CD8-positive, alpha-beta memory T cell (primary cell): ENCODE measurements at places on chromosomes 13 and 19. TPM values are rescaled to one million over a fixed set of nuclear protein-coding genes. Genes with fewer than 3 reads are reported as not detected.
A peak's percentile ranks its signal among the peaks of the same experiment; 100 is the strongest.

DNA sequence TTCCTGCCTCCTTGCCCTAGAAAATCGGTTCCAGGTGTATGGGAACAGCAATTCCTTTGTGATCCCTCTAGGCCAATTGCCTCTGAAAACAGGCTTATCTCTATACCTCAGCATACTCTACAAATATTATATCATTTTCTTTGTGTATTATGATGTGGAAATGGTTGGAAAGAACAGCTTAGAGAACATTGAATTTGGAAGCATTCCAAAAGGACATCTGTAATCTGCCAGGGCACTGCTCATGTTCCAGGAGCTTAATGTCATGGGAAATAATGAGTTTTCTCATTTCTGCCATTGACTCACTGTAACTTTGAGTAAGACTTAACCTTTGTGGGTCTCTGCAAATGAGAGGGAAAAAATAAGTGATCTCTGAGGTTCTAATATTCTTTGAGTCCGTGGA, 147.3 kb downstream of the UFM1 start:
- no peaks in the 10 kb centered on the region for H3K27me3 ChIP-seq
- no peaks in the 10 kb centered on the region for H3K36me3 ChIP-seq
- no peak for DNase-seq
- H3K4me1 ChIP-seq, result no peaks in the 10 kb centered on the region
- H3K27ac ChIP-seq, result no peak overlapping the region
- no peak overlapping the region for H3K4me3 ChIP-seq

- H3K27me3 ChIP-seq, result no peaks in the 10 kb centered on the region
- H3K27ac ChIP-seq, result no peak overlapping the region
- H3K4me3 ChIP-seq, result no peak overlapping the region
- H3K36me3 ChIP-seq, result no peaks in the 10 kb centered on the region
- DNase-seq, result no peak
Observed at GRCh38 chr19:29927944-29928625, 14.0 kb upstream of the URI1 start.

DNA sequence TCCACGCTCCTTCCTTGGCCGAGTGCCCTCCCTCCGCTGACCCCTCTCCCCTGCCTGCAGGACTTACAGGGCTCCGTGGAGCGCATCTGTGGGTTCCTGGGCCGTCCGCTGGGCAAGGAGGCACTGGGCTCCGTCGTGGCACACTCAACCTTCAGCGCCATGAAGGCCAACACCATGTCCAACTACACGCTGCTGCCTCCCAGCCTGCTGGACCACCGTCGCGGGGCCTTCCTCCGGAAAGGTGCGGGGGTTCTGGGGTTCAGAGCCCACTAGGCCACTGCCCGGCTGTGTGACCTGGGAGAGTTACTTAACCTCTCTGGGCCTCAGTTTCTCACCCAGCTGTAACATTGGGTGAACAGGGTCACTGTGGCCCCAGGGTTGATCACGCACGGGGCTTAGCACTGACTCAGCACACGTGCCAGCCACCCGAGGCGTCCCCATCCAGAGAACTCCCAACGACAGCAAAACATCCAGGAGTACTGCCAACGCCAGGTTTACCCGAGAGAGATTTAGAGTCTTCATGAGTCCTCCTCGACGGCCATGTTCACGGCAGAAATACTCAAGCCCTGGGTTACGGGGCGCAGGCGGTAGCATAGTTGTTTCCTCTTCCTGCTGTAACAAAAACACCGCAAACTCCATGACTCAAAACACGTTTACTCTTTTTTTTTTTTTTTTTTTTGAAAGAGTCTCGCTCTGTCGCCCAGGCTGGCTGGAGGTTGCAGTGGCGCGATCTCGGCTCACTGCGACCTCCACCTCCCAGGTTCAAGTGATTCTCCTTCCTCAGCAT, 9.7 kb upstream of the SPACA4 start:
- H3K4me1 ChIP-seq, result peaks cover 6% of the 10 kb centered on the region
- no peaks in the 10 kb centered on the region for H3K36me3 ChIP-seq
- DNase-seq, result peak; percentile 47
- H3K27ac ChIP-seq, result peak overlapping the region; percentile 43
- H3K27me3 ChIP-seq, result no peaks in the 10 kb centered on the region

- no peaks in the 10 kb centered on the region for H3K27me3 ChIP-seq
- peaks cover 24% of the 10 kb centered on the region for H3K36me3 ChIP-seq
- no peak for DNase-seq
- no peak overlapping the region for H3K4me3 ChIP-seq
- H3K4me1 ChIP-seq, result peaks cover 27% of the 10 kb centered on the region
Observed at GRCh38 chr19:49456326-49456725, 3.3 kb downstream of the ALDH16A1 start.

DNA sequence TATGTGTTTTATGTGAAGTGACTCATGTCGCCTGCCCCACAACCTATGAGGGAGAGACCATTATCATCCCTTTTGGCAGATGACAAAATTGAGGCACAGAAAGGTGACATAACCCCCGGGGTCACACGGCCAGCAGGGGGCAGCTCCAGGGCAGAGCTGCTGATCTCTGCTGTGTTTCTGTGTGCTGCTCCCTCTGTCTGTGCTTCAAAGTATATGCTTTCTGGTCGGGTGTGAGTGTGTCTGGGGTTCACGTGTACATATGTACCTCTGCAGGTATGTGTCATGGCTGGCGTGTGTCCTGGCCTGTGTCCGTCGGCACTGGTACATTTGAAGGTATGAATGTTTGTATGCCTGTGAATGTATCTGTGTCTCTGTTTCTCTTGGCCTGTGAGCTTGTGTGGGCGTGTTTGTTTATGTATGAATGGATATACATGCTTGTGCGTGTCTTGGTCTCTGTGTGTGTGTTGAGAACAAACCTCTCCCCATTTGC, 7.1 kb downstream of the LIPE start:
- H3K4me1 ChIP-seq, result peaks cover 33% of the 10 kb centered on the region
- no peaks in the 10 kb centered on the region for H3K27me3 ChIP-seq
- DNase-seq, result peak; percentile 70
- no peaks in the 10 kb centered on the region for H3K36me3 ChIP-seq
- no peak overlapping the region for H3K4me3 ChIP-seq
- no peak overlapping the region for H3K27ac ChIP-seq

DNA sequence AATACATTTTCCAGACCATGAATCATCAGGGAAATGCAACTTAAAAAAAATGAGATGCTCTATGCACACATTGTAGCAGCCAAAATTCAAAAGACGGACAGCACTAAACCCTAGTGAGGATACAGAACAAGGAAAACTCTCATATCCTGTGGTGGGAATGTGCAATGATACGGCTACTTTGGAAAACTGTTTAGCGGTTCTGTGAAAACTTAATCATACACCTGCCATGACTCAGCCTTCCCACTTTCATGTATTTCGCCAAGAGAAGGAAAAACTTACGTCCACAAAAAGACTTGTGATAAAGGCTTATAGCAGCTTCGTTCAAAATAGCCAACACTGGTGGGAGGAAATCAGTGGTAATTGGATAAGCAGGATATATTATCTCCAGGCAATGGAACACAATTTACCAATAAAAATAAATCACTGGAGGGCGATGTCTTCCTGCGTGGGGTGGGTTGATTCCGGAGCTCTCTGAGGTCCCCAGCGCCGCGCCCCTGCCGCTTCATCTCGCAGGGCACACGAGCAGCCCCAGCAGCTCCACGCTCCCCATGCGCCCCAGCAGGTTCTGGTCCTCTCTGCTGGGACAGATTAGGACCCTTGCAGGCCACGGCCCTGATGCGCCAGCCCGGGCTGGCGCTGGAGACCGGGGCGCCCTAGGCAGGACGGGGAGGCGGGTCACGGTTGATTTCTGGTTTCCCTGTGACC, 97.2 kb upstream of the ARHGEF7 start:
- H3K27ac ChIP-seq, result no peak overlapping the region
- no peaks in the 10 kb centered on the region for H3K4me1 ChIP-seq
- no peaks in the 10 kb centered on the region for H3K27me3 ChIP-seq
- no peak overlapping the region for H3K4me3 ChIP-seq

DNA sequence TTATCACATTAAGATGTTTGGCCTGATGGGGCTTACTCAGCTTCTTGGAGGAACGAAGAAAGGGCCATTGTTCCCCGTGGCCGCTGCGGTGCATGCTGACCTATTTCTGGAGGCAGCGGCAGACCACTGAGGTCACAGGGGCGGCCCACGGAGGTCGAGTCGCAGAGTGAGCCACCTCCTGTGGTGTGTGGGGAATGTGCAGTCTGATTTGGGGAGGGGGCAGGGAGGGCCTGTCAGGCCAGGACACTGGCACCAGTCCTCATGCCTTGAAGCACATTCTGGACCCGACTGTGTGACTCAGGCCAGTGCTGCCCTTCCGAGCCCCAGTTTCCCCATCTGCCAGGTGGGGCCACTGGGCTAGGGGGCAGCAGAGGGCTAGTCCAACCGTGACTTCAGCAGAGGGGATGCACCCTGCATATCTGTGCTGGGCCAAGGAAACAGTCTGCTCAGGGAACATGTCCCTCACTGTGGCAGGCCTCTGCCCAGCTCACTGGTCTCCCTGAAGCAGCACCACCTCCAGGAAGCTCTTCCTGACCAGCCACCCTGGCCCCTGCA, 6.3 kb downstream of the SLC7A10 start:
- H3K27ac ChIP-seq, result no peak overlapping the region
- H3K27me3 ChIP-seq, result no peaks in the 10 kb centered on the region
- no peaks in the 10 kb centered on the region for H3K36me3 ChIP-seq
- DNase-seq, result no peak
- H3K4me3 ChIP-seq, result no peak overlapping the region

DNA sequence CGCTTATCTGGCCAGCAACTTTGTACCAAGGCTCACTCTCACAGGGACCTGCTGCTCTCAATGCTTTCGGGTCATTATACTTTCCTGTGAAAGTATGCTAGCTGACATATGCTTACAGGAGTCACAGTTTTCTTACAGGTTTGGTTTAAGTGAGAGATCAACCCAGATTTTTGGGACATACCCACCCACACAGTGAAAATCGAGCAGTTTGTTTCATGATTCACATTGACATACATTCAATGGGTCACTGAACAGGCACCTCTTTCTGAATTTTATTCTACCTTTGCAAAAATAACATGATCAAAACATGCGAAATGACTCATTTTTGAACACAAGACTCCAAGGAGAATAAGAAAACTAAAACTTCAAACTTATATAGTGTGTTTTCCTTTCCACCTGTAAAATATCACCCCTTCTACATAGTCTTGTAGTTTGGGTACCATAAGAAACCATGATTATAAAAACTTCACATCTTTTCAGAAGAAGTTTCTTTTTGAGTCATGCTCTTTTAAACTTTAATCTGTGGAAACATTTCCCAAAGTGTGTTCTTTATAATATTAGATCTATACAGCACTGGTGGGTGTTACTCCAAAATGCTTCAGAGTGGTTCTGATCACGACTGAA, 44.3 kb upstream of the TEX29 start:
- no peaks in the 10 kb centered on the region for H3K27me3 ChIP-seq
- no peak for DNase-seq
- no peaks in the 10 kb centered on the region for H3K4me1 ChIP-seq
- H3K4me3 ChIP-seq, result no peak overlapping the region

DCT gene
- not detected for polyA plus RNA-seq

DNA sequence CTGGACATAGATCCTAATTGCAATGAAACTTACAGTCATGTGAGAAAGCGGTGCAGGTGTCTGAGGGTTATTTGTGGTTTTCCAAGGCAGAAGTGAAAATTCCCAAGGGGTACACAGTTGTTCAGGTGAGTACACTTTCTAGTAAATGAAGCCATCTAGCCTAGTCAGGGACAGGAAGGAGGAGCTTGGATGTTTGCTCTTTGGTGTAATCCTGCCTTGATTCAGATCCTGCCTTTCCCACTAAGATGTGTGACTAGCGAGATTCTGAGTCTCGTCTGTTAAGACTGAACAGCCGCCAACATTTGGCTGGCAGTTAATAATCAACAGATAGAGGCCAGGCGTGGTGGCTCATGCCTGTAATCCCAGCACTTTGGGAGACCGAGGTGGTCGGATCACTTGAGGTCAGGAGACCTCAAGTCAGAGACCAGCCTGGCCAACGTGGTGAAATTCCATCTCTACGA, 2.5 kb downstream of the RPS9 start:
- H3K36me3 ChIP-seq, result peaks cover 54% of the 10 kb centered on the region
- peak overlapping the region; percentile 57 for H3K27ac ChIP-seq
- H3K27me3 ChIP-seq, result no peaks in the 10 kb centered on the region
- no peak overlapping the region for H3K4me3 ChIP-seq
- peaks cover 75% of the 10 kb centered on the region for H3K4me1 ChIP-seq

- no peaks in the 10 kb centered on the region for H3K4me1 ChIP-seq
- H3K36me3 ChIP-seq, result no peaks in the 10 kb centered on the region
- DNase-seq, result peak; percentile 44
- H3K27ac ChIP-seq, result no peak overlapping the region
- no peaks in the 10 kb centered on the region for H3K27me3 ChIP-seq
- H3K4me3 ChIP-seq, result no peak overlapping the region
Observed at GRCh38 chr19:39110263-39110967, 15.2 kb upstream of the PAK4 start.

GRCh38 chr13:76677043-76677442, 209.2 kb downstream of the KCTD12 start:
- no peak overlapping the region for H3K4me3 ChIP-seq
- H3K4me1 ChIP-seq, result no peaks in the 10 kb centered on the region
- H3K27me3 ChIP-seq, result no peaks in the 10 kb centered on the region
- H3K36me3 ChIP-seq, result no peaks in the 10 kb centered on the region
- no peak overlapping the region for H3K27ac ChIP-seq

THSD1 gene
- polyA plus RNA-seq, result not detected

ZIC5 gene
- not detected for polyA plus RNA-seq

SLC15A1 gene
- not detected for polyA plus RNA-seq

GRCh38 chr19:9565900-9566705, 18.2 kb downstream of the ZNF121 start:
- H3K27me3 ChIP-seq, result no peaks in the 10 kb centered on the region
- H3K4me1 ChIP-seq, result no peaks in the 10 kb centered on the region
- DNase-seq, result no peak
- H3K36me3 ChIP-seq, result peaks cover 56% of the 10 kb centered on the region
- H3K27ac ChIP-seq, result no peak overlapping the region

SLC6A16 gene
- 1.7 TPM for polyA plus RNA-seq

- H3K27ac ChIP-seq, result no peak overlapping the region
- no peaks in the 10 kb centered on the region for H3K27me3 ChIP-seq
- H3K4me1 ChIP-seq, result no peaks in the 10 kb centered on the region
Observed at GRCh38 chr13:58633226-58633625, 1001.7 kb downstream of the PCDH17 start.

GRCh38 chr19:33416307-33417215, 43.1 kb downstream of the CEBPG start:
- DNase-seq, result peak; percentile 43

STOML3 gene
- polyA plus RNA-seq, result not detected

- H3K27ac ChIP-seq, result no peak overlapping the region
- no peaks in the 10 kb centered on the region for H3K27me3 ChIP-seq
- no peaks in the 10 kb centered on the region for H3K4me1 ChIP-seq
- no peak for DNase-seq
- H3K4me3 ChIP-seq, result no peak overlapping the region
Observed at GRCh38 chr13:107562203-107562602, 653.1 kb downstream of the LIG4 start.

- DNase-seq, result no peak
- H3K4me3 ChIP-seq, result no peak overlapping the region
- no peaks in the 10 kb centered on the region for H3K4me1 ChIP-seq
- no peak overlapping the region for H3K27ac ChIP-seq
- no peaks in the 10 kb centered on the region for H3K27me3 ChIP-seq
Observed at GRCh38 chr13:72316716-72317115, 410.7 kb downstream of the MZT1 start.

- DNase-seq, result no peak
- H3K4me1 ChIP-seq, result peaks cover 8% of the 10 kb centered on the region
- no peaks in the 10 kb centered on the region for H3K27me3 ChIP-seq
- no peak overlapping the region for H3K27ac ChIP-seq
- no peaks in the 10 kb centered on the region for H3K36me3 ChIP-seq
Observed at GRCh38 chr13:104983601-104984000, 1551.9 kb downstream of the EFNB2 start.

LRRC63 gene
- polyA plus RNA-seq, result not detected
